ENCODE measurements at places on chromosomes 3 and 15.

- no peak for DNase-seq
These were observed 85.9 kb upstream of the CSPG5 start for GRCh38 chr3:47664519-47664918.

GRCh38 chr3:9690451-9691450 is 12.9 kb upstream of the CPNE9 start:
- no peak for DNase-seq

DNA sequence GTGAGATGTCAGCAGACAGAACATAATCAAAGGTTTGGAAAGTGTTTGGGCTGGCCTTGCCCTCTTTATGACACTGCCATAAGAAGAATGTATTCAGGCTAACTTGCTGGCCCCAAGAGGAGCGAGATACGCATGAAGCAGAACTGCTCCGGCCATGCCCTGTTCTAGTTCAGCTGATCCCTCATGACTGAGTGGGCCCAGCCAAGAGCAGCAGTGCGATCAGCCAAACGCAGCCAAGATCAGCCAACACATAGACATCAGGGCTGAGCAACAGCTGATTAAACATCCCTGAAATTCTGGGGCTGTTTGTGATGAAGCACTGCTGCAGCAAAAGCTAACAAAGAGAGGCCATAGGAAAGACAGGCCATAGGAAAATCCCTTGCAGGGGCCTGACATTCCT is 24.1 kb downstream of the POMGNT2 start:
- DNase-seq = no peak

- no peak for DNase-seq
These were observed 36.7 kb downstream of the XYLB start for GRCh38 chr3:38383156-38383875.

DNA sequence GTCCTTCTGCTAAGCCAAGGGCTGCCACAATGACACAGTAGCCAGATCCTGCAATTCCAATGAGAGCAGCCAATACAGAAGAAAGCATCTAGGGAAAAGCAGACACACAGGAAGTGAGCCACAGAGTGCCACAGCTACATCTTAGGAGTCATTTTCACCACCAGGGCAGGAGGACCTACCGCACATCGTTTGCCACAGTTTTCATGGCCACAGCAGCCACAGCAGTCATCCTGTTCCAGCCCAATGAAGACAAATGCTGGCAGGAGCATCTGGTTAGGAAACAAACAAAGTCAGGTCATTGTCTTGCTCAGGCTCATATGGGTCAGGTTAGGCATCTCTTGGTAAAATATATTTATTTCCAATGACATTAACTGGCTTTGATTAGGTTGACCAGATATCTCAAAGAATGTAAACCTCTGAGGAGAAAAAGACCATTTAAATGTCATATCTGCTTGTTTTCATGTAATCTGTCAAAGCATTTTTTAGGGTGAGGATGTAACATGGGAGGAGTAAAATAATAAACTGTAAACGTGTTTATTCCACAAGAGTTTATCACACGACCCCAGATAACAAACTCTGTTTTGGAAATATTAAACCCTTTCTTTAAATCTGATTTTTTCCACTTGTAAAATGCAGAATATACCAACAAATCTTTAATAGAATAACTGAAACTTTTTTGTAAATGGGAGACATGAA is 1.8 kb downstream of the TM4SF1 start:
- no peak for DNase-seq

DNA sequence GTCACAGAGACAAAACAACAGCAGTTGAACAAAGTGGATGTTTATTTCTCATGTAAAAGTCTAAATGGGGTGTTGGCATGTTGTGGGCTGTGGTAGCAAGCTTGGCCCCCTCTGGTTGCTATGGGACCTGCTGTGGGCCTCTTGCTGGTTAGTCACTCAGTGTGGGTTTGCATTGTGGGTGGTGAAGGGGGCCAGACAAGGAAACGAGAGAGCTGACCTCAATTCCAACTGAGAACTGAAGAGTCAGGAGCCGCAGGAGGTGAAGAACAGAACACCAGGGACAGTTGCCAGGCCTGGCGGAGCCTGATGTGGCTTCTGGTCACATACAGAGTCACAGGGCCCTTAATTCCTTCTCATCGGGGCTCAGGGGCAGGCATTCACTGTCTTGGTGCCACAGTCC is 1.9 kb upstream of the ADPGK start:
- no peak for DNase-seq

DNA sequence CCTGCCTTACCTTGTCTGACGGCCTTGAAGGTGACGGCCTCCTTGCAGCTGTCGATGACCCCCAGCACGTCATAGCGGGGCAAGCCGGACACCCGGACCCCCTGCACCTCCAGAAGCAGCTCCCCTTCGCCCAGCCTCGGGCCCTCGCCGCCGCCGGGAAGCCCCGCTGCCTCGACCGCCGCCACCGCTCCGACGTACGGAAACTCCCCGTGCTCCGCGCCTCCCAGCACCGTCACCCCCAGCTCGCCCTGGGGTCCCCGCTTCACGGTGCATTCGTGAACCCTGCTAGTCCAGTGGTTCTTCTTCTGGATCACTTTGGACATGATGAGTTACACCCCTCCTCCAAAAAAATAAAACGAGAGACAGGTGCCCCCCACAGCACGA is 740 bp downstream of the MAGI1 start:
- no peak for DNase-seq

DNA sequence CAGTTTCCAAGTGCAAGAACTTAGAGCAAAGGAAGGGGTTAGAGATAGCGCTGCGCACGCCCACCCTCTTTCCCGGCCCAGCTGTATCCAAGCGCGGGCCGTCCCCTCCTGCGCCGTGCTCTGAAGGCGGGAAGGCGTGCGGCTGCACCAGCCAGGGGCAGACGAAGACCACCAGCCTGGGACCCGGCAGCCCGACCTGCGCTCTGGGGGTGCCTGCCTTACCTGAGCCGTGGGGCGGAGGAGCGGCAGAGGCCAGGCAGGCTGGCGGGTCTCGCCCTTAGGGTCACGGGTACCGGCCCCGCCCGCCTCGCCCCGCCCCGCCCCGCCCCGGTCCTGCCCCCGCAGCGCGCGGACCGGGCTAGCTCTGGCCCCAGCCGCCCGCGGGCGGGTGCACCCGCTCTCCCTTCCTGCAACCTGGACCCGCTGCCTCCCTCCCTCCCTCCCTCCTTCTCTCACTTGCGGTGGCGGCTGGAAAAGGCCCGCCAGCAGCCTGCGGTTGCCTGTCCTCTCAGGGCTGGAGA is at the start of gene WDR72:
Gene WDR72, minus strand, starts transcription at position 253 of the 521 bp plus-strand sequence. CDS start 26,514 bp downstream, outside the sequence.
- no peak for DNase-seq

DNA sequence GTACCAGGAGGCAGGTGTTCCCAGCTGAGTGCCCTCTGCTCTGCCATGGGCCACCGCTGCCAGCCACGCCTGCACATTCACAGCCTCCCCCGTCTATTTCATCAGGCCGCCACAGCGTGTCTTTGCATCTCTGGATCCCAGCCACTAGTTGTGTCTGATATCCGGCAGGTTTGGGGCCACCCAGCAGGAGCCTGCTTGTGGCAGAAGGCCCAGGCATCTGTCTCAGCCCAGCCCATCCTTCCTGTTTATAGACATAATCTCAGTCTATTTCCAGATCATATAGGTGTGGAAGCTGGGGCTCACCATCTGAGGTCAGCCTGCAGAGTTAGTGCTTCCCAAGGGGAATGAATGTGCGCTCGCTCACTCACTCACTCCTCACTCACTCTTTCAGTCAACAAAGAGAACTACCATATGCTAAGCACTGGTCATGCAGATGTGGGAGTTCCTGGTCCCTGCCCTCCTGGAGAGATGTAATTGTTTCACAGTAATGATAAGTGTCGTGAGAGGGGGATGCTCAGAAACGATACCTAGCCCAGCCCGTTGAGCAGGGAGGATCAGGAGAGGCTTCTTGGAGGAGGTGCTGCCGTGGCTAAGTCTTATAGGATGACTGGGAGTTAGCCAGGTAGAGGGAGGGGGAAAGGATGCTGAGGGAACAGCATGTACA is 60.6 kb downstream of the FGD5 start:
- no peak for DNase-seq

DNA sequence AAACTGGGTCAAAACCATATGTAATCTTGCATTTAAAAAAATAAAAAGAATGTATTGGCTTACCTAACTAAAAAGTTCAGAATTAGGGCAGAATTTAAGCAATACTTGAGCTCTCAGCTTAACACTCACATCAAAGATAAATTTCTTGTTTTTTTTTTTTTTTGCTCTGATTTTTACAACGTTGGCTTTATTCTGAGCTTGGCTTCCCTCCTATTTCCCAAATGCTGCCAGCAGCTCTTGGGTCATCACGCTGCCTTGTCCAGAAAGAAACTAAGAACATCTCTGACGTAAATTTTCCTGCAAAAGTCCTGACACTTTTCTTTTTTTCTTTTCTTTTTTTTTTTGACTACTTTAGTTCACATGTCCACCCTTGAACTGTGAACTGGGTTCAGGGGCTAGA is 150.6 kb upstream of the TGFBR2 start:
- no peak for DNase-seq

DNA sequence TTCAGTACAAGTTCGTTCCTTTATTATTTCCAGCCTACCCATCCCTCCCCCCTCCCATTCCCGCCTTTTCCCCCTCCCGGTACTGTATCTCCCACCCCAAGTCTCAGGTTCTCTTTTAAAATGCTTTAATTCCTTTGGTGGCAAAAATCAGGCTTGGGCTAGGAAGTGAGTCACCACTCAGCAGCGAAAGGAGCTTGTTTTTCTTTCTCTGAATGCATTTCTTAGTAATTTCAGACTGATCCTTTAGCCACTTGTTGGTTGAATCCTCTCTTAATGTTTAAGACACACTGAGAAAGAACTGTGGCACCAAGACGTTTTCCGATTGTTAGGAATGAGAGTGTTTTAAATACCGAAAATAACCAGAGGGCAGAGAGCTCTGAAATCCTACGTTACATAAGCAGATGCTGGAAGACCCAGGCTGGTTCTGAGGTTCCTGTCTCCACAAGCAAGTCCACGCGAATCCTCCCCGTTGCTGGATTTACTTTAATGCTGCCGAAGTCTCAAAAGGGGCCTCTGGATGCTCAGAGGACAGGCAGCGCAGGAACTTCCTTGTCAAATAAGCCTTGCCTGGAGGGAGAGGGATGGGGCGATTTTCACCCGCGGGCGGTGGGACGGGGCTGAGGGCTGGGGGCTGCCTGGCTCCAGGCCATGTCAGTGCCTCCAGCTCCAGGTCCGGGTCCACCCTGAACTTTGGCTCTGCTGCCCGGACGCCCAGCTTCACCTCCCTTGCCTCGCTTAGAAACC is 854 bp upstream of the COL8A1 start:
- DNase-seq = no peak

DNA sequence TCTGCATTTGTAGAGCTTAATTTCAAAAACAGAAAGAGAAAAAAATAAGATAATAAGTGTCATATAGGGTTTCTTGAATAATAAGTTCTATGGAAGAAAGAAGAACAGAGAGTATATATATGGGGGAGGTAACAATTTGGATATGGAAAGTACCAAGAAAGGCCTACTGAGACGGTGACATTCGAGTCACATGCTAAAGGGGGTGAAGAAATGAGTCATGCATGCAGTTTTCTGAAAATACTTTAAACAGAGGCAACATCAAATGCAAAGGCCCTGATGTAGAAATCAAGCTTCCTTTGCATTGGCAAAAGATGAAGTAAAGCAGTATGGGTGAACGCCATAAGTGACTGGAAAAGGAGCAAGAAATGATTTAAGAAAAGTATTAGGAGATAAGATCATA is 371.6 kb upstream of the ZNF385D start:
- DNase-seq = no peak

DNA sequence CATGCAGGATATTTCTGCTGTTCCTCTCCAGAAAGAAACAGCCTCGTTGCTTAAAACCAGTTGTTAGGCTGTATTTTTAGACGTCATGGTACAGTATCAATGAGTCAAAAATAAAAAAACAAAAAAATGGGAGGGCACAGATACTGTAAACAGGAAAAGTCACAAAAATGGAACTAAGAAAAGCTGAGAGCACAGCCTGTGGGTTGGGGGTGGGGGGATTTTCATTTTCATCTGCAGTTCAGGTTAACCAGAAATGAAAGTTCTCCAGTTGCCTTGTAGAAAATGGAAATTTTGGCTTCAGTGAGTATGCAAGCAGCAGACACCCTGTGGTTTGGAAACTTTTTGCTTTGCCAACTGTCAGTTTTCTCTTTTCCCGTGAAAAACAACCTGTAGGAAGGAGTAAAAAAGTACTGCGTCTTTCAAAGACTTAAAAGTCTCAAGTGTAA is 59.0 kb downstream of the FRMD4B start:
- DNase-seq = no peak

GRCh38 chr15:73923488-73924164 is 2.6 kb upstream of the LOXL1 start:
- DNase-seq = no peak
